Glutamatergic neuron (in vitro differentiated cells): ENCODE measurements at places on chromosomes 2 and 18. TPM values are rescaled to one million over a fixed set of nuclear protein-coding genes. Genes with fewer than 3 reads are reported as not detected.

Gene MSTN
- not detected for total RNA-seq

Gene GRHL1
- 4.3 TPM for total RNA-seq

Gene PSMA8
- not detected for total RNA-seq

Gene TMEM247
- not detected for total RNA-seq

Gene GPR155
- total RNA-seq, result 51.1 TPM

Gene TCF23
- total RNA-seq, result not detected

Gene CCDC102B
- total RNA-seq, result 8.1 TPM

Gene REG3G
- not detected for total RNA-seq

Gene POU3F3
- total RNA-seq, result 0.54 TPM

Gene CREG2
- total RNA-seq, result 1.3 TPM

Gene GPBAR1
- total RNA-seq, result 1.6 TPM

Gene NPHP1
- 2.5 TPM for total RNA-seq

Gene UGT1A8
- not detected for total RNA-seq

Gene ANKRD62
- 0.17 TPM for total RNA-seq
